ENCODE measurements at places on chromosomes 3 and 15. TPM values are rescaled to one million over a fixed set of nuclear protein-coding genes. Genes with fewer than 3 reads are reported as not detected.

DNA sequence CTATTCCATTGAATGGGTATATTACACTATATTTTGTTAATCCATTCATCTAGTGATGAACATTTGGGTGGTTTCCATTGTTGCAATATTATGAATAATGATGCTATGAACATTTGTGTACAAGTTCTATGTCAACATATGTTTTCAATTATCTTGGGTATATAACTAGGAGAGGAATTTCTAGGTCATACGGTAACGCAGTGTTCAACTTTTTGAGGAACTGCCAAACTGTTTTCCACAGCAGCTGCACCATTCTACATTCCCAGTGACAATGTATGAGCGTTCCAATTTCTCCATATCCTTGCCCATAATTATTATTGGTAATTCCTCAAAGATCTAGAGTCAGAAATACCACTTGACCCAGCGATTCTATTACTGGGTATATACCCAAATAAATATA, 24.1 kb upstream of the RORA start:
- DNase-seq = no peak

GRCh38 chr15:62343397-62343796, 178.3 kb upstream of the C2CD4B start:
- no peak for DNase-seq

DNA sequence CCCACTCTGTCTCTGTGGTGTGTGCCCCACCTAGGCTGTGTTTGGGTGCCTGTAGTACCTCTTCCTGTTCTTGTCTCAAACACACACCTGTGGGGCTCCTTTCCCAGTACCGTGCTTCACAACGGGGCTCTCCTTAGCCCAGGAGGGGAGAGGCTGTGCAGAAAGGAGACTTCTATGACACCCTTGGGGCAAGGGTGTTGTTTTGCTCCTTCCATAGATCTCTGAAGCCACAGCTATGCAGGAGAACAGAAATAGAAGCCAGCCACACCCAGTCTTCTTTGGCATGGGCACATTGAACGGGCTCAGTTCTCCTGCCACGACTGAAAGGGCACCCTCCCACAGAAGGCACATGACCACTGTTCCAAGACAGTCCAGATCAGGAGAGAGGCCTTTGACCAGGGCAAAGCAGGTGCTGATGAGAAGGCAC, 74.3 kb downstream of the LIPC start:
- DNase-seq = no peak

- no peak for DNase-seq
Measured at GRCh38 chr3:181252631-181253030, 263.1 kb upstream of the DNAJC19 start.

DNA sequence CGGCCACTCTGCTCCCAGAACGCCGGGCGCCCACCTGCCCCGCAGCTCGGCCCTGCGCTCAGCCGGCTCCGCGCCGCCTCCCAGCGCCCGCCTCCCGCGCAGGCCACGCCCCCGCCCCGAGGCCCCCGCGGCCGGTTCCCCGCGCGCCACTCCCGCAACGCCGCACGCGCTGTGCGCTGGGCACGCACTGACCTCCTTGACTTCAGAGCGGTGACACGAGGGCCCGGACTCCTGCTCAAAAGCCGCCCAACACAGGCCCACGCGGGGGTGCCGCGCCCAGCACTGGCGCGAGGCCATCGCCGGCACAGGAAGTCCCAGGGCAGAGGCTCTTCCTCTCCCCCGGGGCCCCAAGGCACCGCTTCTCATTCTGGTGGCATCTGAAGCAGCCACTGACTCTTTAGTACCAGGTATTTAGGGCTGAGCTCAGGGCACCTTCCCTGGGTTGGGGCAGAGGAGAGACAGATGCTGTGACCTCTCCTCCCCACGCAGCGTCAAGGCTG, 12.4 kb downstream of the TNK2 start:
- DNase-seq = no peak

CPN2 gene
- total RNA-seq = not detected

DNA sequence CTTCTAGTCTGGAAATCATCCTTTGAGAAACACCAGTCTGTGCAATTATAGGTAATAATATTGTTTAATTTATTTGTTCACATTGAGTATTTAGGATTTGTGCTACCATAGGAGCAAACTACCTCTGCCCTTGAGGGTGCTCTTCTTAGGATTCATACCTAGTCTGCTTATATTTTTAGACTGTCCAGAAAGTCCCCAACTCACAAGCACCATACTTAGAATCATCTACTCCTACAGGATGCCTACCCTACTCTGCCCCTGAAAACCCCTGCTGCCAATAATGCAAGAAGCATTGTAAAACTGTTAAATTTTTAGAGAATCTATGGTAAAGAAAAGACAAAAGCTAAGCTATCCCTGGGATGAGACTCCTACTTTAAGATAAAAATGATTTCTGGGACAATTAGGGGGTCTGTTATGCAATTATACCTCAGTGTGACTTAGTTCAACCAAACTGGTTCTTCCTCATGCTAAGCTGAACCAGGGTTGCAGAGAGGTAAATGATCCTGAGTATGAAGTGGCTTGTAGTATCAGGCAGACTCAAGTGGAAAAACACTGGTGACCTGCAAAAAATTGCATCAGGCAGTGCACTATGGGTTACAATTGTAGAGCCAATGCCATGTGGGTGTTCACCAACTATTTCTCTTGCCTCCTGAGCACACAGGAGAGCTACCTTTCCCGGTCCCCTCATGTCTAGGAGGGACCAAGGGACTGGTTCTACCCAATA, 133.3 kb downstream of the TNIK start:
- DNase-seq = no peak

LARP6 gene
- total RNA-seq = 6.9 TPM

DNA sequence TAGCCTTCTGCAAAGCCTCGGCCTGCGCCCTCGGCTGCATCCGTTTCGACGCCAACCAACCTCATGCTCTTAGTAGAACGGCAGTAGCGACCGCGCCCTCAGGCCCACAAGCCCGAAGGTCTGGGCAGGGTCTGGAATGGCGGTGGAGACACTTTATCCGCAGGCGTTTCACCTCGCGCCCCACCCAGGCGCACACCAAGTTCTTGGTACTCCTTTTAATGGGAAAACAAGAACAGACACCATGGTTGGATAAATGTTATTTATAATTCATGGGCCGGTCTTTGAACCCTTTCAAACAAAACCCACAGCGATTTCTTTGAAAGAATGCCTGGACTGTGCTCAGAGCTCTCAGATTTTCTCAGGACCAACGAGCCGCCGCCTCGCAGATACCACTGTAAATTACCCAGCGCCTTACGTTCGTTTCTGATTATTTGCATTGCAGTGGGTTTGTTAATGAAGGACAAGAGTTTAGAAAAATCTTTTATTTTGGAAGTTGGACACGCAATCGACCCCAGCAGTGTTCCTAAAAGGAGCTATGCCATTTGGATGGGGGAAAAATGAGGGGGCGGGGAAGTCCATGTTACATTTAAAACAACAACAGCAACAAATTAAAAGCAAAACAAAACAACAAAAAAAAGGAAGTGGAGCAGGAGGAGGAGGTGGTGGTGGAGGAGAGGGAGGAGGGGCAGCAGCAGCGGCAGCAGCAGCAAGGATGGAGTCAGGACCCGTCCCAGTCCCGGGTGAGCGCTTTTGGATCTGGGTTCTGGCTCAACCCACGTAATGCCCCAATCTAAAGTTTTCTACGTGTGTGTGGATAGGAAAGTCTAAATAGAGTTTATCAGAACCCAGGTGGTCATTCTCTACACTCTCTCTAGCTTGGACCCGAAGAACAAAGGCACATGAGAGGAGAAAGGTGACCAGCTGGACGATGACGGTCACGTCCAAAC, 993 bp upstream of the ISL2 start:
- no peak for DNase-seq

DNA sequence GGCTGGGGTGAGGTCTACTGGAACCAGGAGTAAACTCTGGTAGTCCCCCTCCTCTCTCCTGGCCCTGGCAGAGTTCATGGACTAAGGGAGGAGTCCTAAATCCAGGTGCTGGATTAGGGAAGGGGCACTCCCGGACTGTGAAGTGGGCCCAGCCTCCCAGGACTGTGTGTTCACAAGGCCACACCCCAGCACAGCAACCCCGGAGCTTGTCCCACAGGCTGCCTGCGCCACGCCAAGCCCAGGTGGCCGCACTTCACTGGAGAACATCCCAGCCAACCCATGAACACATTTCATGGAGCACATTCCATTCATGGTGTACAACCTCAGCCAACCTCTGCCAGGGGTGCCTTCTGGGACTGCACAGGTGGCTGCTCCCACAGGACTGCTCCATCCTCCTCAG, 8.2 kb downstream of the ARPIN start:
- DNase-seq = no peak

DNA sequence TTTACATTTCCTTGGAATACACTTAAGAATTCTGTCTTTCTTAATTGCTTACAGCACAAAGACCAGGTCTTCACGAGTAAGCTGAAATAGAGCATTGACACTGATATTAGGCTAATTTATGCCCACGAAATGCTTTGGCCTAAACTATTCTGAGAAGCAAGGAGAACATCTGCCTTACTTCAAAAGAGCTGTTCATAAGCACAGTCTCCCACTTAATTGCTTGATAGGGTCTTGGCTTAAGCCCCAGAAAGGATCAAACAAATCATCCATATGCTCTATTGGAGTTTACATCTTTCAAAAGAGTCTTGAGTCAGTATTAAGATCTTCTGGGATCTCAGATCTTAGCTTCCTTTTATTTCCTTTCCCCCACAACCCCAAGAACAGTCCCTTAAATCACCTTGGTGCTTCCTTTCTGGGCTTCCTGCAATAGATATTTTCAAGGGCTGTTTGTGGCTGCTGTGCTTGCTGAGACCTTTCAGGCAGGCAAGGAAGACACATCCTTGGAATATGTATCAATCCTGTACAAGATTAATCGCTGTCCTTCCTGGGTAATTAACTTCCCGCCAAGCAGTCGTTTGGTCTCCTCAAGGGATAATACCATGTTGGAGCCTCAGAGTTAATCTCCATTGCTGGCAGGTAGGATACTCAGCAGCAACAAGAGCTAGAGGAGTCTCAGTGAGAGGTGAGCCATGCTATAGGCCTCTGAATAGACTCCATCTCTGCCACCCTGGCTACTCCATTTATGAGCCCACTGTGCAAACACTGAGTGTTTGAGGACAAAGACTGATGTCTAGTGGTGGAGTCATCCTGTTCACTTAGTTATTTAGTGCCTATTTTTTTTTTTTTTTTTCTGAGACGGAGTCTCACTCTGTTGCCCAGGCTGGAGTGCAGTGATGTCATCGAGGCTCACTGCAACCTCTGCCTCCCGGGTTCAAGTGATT, 37.1 kb downstream of the TMEM158 start:
- no peak for DNase-seq

- DNase-seq = no peak
Measured at GRCh38 chr15:33005582-33005981, 188.9 kb downstream of the FMN1 start.

PPP1R2 gene
- 104 TPM for total RNA-seq

GPR62 gene
- not detected for total RNA-seq

- DNase-seq = no peak
Measured at GRCh38 chr3:146134348-146135117, 26.5 kb downstream of the PLOD2 start.

GRAMD2A gene
- 0.74 TPM for total RNA-seq

DNA sequence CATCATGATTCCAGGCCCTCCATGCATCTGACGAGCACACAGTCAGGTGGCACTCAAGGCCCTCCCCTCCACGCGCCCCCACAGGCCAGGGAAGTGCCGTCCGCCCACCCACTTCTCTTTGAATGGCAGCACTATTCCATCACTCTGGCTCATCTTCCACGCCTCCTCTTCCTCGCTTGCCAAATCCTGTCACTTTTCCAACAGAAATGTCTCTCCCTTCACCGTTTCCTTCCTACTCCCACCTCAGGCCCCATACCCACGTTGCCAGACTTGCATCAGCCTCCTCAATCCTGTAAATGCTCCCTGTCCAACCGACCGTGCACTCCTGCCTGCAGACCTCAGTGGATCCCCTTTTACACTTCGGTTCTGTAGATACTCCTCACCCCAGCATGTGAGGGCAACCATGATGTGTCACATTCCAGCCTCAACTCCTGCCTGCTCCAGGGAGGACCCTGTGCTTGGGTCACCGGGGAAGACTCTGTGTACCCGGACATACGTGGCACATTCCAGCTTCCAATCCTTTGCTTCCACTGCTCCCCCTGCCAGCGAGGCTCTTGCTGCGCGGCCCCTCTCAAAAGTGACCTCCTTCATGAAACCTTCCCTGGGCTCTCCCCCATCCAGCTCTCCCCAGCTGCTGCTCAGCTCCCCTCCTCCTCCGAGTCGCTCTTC, 29.6 kb downstream of the ADCY5 start:
- DNase-seq = no peak

C3orf49 gene
- not detected for total RNA-seq

PCLAF gene
- total RNA-seq = 41.5 TPM

GRCh38 chr3:130539005-130539404, 22.0 kb downstream of the COL6A6 start:
- DNase-seq = no peak

LYSMD4 gene
- 19.1 TPM for total RNA-seq

DNA sequence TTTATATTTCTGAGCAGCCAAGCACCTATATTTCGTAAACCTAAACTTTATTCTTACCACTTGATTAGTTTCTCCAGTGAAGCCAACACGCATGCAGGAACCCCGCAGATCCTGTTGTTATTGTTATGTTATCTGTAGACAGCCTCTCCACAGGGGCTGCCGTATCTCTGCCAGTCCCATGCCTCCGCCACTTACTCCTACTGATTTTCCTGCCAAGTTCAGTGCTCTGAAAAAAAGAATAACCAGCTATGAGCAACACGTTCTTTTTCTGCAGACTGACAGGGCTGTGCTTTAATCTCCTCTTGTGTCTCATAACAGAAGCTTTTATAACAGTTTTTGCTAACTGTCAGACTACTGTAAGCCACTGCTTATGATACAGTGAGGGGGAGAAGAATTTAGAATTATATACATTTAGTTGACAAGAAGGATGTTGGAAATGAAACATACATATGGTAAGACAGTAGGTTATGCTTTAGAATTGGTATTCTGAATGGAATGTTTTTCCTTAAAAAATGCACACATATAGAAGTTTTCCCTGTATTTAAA, 347.4 kb downstream of the SI start:
- no peak for DNase-seq

DNA sequence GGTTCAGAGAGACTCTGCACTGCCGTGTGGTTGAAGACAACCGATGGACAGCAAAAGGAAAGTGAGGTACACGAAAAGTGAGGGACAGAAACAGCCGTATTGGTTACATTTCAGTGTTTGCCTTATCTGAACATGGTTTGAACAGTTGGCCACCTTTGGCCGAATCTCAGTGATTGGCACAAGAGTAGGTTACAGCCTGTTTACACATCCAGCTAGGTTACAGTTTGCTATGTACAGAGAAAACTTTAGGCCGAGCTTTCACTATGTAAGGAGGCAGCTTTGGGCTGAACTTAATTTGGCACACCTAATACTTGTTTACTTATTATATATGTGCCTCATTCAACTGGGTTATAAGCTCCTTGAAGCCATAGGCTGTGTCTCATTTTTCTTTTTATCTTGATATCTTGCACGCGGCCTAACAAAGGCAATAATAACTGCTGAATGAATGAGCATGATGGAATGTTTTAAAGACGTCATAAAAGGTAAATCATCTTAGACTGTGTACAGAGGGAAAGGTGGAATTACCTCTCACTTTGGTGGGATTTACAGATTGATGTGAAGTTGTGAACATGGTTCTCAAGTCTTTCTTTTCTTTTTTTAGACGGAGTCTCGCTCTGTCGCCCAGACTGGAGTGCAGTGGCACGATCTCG, 17.2 kb upstream of the GREM1 start:
- no peak for DNase-seq
